ENCODE measurements at places on chromosomes 6 and 20.

DNA sequence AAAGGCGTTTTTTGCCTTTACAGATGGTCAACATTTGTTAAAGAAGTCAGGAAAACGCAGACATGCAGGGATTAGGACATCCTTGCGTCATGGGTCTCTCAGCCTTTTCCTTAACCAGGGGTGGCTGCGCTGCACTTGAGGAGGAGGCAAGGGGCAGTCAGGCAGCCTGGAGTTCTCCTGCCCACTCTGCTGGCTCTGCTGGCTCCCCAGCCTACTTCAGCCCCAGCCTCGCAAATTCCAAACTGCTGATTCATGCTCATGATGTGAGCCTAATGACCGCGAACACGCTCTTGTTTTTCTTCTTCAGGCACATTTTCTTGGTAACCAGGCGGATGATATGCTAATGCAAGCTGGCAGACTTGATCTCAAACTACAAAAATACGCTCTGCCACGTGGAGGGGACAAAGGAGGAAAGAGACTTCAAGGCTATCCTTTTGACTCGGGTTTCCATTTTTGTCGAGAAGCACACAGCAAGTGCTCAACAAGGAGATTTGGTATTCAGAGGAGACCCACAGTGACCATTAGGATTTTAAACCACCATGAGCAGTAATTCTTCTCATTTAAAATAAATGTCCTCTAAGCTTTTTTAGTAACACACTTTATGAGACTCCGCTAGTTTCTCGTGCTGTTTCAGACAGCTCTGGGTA lies 290.3 kb upstream of the STXBP5 start:
- peak overlapping the region; percentile 10 for H3K27ac ChIP-seq
- peaks cover 24% of the 10 kb centered on the region for H3K4me1 ChIP-seq
- H3K27me3 ChIP-seq = no peaks in the 10 kb centered on the region
- peaks cover 3% of the 10 kb centered on the region for H3K36me3 ChIP-seq
- no peak overlapping the region for H3K4me3 ChIP-seq
- no peak for DNase-seq

- no peak overlapping the region for H3K4me3 ChIP-seq
- no peaks in the 10 kb centered on the region for H3K27me3 ChIP-seq
- no peak for DNase-seq
- H3K4me1 ChIP-seq = no peaks in the 10 kb centered on the region
Observed at GRCh38 chr20:11166712-11167111, 492.9 kb upstream of the JAG1 start.

- no peak for DNase-seq
- no peak overlapping the region for H3K4me3 ChIP-seq
- peaks cover 7% of the 10 kb centered on the region for H3K27me3 ChIP-seq
Observed at GRCh38 chr6:79421707-79422484, 115.3 kb downstream of the LCA5 start.

GRCh38 chr20:25398376-25399036 lies 7.9 kb upstream of the ABHD12 start:
- H3K4me1 ChIP-seq = peaks cover 5% of the 10 kb centered on the region
- no peak for DNase-seq
- H3K27me3 ChIP-seq = peaks cover 9% of the 10 kb centered on the region
- no peak overlapping the region for H3K27ac ChIP-seq
- H3K36me3 ChIP-seq = peaks cover 4% of the 10 kb centered on the region

DNA sequence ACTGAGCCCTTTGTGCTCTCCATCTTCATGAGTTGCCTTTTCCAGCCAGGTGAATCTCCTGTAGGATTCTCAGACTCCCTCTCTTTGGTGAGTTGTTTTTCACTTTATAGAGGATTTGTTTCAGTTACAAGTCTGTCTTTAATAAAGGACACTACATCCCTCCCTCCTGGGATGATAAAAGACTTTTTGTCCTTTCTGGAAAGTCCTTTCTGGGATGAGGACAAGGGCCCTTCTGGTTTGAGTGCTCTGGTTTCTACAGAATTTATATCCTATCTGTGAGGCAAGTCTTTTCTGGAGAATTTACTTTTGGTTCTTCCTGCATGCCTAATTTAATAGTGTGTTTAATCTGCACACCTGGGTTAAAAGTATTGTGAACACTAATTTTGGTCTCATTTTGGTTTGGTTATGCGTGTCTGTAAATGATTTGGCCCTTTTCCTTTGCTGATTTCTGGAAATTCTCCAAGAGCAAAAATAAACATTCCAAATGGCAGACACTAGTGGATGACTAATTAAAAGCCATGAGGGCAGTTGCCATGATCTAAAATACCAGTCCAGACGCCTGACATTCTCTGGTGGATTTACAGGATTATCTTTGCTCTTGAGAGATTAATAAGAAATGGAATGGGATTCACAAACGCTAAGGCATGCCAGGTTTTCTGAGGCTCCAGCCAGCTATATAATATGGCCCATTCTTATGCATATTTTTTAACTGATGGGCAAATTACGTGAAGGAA lies 44.8 kb downstream of the TCP11 start:
- H3K27me3 ChIP-seq = peaks cover 13% of the 10 kb centered on the region
- no peak overlapping the region for H3K4me3 ChIP-seq
- H3K36me3 ChIP-seq = no peaks in the 10 kb centered on the region

DNA sequence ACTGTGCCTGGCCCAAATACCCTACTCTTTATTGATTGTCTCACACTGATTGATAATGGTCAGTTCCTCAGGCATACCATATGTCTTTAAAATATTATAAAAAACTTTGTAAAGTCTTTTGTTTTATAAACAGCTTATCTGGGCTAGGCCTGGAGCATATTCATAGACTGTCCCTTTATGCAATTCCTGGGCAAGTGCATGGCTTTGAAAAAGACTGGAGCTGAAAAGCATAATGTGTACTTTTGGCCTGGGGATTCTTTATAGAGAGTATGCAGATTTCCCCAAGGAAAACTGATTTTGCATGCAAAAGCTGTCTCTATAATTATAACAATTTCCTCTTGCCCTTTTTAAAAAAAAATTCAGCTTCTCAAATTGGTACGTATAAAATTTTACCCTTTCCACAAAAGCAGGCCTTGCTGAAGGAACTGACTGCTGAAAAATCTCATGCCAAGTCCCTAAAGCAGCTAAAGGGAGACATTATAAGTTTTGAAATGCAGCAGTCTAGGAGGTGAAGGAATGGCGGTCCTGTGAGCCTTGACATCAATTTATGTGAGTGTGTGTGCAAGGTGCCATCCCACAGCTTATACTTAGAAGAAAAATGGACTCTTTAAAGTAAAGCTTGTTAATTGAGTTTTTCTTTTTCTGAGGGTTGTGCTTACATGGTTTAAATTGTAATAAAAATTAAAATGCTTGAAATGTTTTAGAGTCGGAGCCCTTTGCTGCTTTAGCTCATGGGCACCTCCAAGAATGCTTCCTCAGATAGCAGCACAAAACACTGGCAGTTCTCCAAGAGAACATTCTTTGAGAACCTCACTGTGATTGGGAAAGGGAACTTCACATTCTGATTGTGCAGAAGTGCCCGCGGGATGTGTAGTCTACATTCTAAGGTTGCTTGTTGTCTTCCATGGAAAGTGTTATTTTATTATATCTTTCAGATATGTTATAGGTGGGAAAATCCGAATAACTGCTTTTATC lies 43.9 kb downstream of the PLCB4 start:
- no peaks in the 10 kb centered on the region for H3K27me3 ChIP-seq
- no peaks in the 10 kb centered on the region for H3K4me1 ChIP-seq
- H3K4me3 ChIP-seq = no peak overlapping the region
- H3K27ac ChIP-seq = no peak overlapping the region

DNA sequence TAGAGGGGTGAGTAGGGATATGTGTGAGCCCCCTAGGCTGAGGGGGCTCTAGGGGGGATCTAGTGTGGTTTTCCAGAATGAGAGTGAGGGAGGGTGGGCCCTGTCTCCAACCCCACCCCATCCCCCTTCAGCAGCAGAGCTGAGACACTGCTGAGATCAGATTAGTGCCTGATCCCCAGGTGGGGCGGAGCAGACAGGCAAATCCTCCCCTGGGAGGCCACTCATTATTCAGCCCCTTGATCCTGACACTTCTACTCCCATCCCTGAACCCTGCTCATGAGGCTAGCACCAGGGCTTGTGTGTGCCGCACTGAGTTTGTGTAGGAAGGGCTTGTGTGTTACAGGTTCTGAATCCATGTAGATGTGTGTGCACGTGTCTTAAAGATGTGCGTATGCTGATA lies 42.5 kb downstream of the SPDEF start:
- H3K4me1 ChIP-seq = no peaks in the 10 kb centered on the region
- peaks cover 6% of the 10 kb centered on the region for H3K27me3 ChIP-seq

DNA sequence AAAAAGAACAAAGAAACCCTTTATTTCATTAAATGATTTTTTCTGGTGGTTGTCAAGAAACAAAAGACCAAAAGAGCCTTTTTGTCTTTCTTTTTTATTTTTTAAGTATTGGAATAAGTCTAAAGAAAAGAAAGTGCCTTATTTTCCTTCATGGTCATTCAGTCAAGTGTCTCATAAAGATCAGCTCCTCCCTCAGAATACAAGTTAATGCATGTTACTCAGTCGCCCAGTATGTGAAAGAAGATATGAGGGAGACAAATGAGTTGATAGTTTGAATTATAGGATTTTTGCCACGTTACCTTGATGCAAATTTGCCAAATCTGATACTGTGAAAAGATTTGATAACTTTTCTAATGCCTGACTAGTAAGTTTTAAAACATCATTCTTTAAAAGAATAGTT lies 157.2 kb downstream of the QKI start:
- H3K27me3 ChIP-seq = no peaks in the 10 kb centered on the region
- H3K4me3 ChIP-seq = no peak overlapping the region
- peaks cover 20% of the 10 kb centered on the region for H3K36me3 ChIP-seq
- H3K27ac ChIP-seq = no peak overlapping the region

- DNase-seq = no peak
- H3K36me3 ChIP-seq = peaks cover 65% of the 10 kb centered on the region
- H3K27ac ChIP-seq = peak overlapping the region; percentile 92
- H3K27me3 ChIP-seq = no peaks in the 10 kb centered on the region
Observed at GRCh38 chr20:51526106-51526470, 16.4 kb downstream of the NFATC2 start.

DNA sequence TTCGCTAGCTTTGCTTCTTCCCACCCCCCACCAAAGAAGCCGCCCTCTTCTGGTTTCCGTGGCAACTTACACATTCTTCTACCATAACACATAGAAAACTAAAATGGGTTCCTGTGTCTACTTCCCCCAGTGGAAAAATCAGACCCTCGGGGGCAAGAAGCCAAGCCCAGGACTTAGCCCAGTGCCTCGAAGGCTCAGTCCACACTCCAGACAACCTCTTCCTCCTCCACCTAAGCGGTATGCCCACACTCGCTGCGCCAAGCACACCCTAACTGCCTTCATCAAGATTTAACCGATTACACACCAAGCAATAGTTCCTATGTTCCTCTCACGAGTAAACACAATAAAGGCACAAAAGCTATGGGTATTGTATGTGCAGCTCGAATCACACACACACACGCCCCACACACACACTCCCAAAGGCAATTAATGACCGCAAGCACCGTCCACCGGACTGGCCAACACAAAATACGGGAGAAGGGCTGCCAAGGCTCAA lies 537 bp downstream of the PPIL4 start:
- peak overlapping the region; percentile 96 for H3K4me3 ChIP-seq
- peak; percentile 61 for DNase-seq
- H3K27ac ChIP-seq = peak overlapping the region; percentile 97
- peaks cover 15% of the 10 kb centered on the region for H3K36me3 ChIP-seq
- H3K4me1 ChIP-seq = peaks cover 36% of the 10 kb centered on the region
- peaks cover 6% of the 10 kb centered on the region for H3K27me3 ChIP-seq

- H3K4me3 ChIP-seq = no peak overlapping the region
- peaks cover 70% of the 10 kb centered on the region for H3K4me1 ChIP-seq
- H3K27ac ChIP-seq = no peak overlapping the region
Observed at GRCh38 chr20:49671433-49671832, 42.2 kb downstream of the B4GALT5 start.

DNA sequence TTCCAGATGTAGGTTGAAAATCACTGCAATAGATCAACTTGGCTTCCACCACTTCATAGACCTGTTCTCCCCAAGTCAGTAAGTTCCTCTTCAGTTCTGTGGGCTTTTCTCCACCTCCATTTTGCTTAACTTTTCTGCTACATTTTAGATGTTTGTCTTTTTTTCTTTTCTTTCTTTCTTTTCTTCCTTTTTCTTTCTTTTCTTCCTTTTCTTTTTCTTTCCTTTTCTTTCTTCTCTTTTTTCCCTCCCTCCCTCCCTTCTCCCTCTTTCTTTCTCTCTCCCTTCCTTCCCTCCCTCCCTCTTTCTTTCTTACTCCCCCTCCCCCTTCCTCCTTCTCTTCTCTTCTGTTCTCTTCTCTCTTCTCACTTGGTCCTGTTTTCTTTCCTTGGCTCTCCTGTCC lies 6.9 kb upstream of the FAM8A1 start:
- peaks cover 3% of the 10 kb centered on the region for H3K27me3 ChIP-seq
- H3K4me1 ChIP-seq = peaks cover 4% of the 10 kb centered on the region
- no peak overlapping the region for H3K27ac ChIP-seq
- DNase-seq = no peak

- H3K27me3 ChIP-seq = no peaks in the 10 kb centered on the region
- no peak overlapping the region for H3K27ac ChIP-seq
- no peak for DNase-seq
- H3K36me3 ChIP-seq = no peaks in the 10 kb centered on the region
- no peaks in the 10 kb centered on the region for H3K4me1 ChIP-seq
- no peak overlapping the region for H3K4me3 ChIP-seq
Observed at GRCh38 chr20:39946053-39946810, 742.8 kb downstream of the MAFB start.

DNA sequence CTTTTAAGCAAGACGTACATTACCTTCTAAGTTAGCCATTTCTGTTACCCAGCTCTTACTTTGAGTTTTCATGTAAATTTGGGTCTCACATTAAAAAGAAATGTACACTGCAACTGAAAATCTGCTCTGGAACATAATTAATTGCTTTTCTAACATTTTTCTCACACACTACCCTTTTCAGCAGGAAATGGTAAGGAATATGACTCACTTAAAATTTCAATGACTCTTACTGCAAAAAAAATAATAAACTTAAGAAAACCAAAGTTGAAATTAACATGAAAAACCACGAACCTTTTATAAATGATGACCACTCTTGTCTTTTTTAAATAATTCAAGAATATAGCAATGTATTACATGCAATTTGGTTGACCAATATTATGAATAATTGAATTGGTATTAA lies 1.3 kb downstream of the CGA start:
- H3K27me3 ChIP-seq = peaks cover 38% of the 10 kb centered on the region
- H3K4me1 ChIP-seq = peaks cover 2% of the 10 kb centered on the region
- no peak for DNase-seq
- H3K4me3 ChIP-seq = no peak overlapping the region

- peaks cover 16% of the 10 kb centered on the region for H3K4me1 ChIP-seq
- no peak overlapping the region for H3K27ac ChIP-seq
- H3K27me3 ChIP-seq = no peaks in the 10 kb centered on the region
- peak; percentile 28 for DNase-seq
- H3K4me3 ChIP-seq = no peak overlapping the region
- H3K36me3 ChIP-seq = no peaks in the 10 kb centered on the region
Observed at GRCh38 chr6:142692942-142693341, 252.0 kb downstream of the HIVEP2 start.
